IPS DF 19.7 (cell line): ENCODE measurements at places on chromosomes 3 and 15.

- DNase-seq: no peak
Measured at GRCh38 chr15:49383266-49383665, 39.8 kb upstream of the FGF7 start.

- DNase-seq: no peak
Measured at GRCh38 chr3:125644036-125645005, 49.0 kb upstream of the OSBPL11 start.

DNA sequence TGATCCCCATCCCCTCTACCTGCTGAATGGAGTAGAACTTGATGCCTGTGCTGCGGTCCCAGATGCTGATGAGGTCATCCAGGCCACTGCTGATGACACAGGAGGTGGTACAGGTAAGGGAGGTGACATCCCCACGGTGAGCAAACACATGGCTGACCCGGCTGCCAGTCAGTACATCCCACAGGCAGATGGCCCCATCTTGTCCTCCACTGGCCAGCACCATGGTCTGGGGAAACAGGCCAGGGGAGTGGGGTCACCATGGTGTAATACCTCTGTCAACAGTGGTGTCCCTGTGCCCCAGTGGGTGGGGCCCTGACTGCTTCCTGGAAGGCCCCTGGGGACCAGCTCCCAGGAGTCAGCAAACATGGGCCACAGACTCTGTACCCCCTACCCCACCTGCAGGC, 33.3 kb downstream of the PTPN23 start:
- no peak for DNase-seq

DNA sequence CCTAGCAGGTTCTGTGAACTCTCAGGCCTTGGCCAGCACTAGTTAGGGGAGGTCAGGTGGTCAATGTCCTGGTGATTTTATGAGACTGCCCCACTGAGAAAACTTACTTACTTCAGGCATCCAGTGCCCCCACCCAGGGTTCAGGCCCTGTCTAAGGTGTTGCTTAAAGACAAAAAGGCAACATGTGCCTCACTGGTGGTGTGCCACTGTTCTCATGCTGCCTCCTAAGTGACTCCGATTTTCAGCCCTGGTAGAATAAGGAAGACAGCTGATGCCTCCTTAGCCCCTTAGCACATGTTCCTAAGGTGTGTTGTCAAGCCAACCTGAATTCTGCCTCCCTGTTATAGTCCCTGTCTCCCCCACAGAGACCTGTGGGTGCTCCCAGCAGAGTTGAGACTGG, 5.3 kb downstream of the RBM15B start:
- no peak for DNase-seq

- no peak for DNase-seq
Measured at GRCh38 chr15:31106495-31107300, 5.2 kb upstream of the TRPM1 start.

DNA sequence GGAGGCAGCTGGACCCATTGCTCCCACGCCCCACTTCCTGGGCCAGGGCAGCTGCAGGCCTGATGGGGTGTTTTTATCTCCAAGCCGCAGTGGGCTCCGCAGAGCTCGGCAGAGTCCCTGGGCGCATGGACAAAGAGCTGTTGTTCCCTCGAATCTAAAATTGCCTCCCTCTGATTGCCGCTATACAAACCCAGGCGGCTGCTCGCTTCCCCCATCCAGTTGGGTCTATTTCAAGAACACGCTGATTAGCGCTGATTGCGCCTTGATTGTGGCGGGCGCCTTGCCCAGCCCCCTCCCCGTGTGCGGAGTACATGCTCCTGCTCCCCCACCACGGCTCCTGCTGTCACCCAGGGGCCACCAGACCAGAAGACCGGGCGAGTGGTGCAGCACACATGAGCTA, 43.4 kb upstream of the SLC6A1 start:
- no peak for DNase-seq

DNA sequence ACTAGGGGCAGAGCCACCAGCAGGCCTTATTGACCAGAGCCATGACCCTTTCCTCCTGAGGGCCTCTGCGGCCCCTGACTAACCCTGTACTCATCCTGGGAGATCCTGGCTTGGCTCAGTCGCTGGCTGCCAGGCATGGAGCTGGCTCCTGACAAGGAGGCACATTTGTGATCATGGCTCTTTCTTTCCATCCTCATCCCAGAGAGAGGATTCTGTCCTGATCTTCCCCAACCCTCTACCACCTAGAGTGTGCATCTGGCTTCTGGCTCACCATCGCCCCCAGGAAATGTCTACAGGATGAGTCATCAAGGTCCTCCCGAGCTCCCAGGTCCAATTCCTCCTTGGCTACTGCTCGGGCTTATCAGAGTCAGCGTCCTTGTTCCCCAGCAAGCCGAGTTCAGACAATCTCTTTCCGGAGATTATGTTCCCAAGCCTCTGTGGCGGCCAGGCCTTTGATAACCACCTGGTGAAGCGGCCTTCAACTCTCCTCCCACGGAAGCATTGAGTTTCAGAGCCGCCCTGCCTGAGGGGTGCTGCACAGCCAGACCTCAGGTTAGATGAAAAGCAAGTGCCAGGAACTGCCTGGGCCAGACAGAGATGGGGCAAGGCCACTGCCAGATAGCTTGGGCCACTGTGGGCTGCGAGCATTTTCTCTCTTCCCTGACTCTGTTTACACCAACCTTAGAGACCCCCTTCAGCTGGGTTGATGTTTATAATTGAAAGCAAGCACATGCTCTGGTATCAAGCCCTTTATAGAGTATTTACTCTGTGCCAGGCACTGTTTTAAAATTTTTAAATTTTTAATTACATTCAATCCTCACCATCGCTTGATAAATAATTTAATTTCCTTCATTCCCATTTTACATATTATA, 44.3 kb upstream of the MRPS22 start:
- DNase-seq: peak; percentile 7

DNA sequence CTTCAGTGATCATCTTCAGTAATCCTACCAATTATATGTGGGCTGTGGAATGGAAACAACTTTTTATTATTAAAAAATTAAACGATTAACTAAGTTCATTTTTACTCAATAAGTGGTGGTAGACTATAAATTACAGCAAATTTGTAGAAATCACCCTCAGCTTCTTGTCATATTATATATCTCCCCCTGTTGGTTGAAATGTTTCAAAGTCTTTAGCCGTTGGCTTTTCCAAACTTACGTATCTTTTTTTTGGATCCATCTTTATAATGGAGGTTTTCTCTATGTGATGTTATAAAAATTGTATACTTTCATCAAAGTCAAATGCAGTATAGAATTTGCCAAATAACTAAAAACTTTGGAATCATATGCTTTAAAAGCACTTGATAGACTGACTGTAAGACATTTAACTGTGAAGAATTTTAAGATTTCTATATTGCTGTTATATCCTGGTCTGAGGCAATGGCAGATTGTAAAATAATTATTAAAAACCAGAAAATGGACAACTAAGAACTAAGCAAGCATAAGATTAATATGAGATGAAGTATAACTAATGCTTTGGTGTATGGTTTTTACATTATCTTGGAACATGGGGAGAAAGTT, 44.7 kb downstream of the ATP11B start:
- no peak for DNase-seq

DNA sequence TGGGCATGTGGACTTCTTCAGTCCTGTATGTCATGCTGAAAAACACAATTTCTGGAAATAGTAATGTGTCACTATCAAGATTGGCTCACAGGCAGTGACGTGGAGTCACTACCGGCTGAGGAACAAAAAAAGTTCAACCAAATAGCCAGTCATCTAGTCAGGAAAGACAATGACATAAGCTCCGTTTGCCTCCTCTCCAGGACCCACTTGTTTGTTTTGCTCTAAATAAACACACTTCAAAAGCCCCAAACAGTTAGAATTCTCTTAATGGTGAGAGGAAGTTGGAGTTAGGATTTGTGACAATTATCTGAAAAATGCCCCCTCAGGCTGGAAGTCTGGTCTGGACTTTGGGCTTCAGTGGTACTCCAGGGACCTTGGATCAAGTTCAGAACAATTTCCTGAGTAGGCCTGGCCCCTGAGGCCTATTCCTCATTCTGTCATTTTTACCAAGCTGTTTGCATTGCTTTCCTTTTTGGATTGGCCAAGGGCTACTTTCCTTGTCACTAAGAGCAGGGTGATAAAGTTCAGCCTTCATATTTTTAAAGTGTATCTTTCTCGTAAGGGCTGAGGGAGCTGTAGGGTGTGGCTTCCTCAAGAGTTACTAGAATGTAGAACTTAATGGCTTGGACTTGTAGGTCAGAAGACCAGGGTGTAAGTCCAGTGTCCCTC, 98.9 kb downstream of the EOMES start:
- no peak for DNase-seq

- no peak for DNase-seq
Measured at GRCh38 chr15:94864600-94864999, 633.2 kb downstream of the MCTP2 start.

DNA sequence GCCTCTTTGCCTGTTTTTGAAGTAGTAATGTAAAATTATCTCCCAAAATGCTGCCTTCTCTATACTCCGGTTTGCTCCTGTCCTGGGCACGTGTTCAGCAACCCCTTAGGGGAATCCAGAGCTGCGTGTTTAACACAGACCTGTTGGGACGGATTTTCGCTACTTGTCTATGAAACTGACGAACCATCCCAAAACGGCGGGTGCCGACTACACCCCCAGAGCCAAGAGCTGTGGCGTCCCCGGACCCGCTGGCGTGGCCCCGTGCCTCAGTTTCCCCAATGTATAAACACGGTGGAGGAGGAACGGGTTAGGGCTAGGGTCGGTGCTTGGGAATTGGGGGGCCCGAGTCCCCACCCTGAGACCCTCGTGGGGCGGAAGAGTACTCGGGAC, 473 bp downstream of the FHIT start:
- no peak for DNase-seq
